Right lung (tissue), 10 donors: ENCODE measurements at places on chromosomes 5 and 9. TPM values are rescaled to one million over a fixed set of nuclear protein-coding genes. Genes with fewer than 3 reads are reported as not detected.

- no peak for DNase-seq
Observed at GRCh38 chr9:1536522-1537170, 478.5 kb upstream of the SMARCA2 start.

GRCh38 chr9:34510497-34511468 lies 12.0 kb downstream of the ENHO start:
- no peak for DNase-seq

- no peak for DNase-seq
Observed at GRCh38 chr5:113384782-113385285, 50.0 kb downstream of the TSSK1B start.

KCNN2 gene
- polyA plus RNA-seq, result 3.4 TPM

DNA sequence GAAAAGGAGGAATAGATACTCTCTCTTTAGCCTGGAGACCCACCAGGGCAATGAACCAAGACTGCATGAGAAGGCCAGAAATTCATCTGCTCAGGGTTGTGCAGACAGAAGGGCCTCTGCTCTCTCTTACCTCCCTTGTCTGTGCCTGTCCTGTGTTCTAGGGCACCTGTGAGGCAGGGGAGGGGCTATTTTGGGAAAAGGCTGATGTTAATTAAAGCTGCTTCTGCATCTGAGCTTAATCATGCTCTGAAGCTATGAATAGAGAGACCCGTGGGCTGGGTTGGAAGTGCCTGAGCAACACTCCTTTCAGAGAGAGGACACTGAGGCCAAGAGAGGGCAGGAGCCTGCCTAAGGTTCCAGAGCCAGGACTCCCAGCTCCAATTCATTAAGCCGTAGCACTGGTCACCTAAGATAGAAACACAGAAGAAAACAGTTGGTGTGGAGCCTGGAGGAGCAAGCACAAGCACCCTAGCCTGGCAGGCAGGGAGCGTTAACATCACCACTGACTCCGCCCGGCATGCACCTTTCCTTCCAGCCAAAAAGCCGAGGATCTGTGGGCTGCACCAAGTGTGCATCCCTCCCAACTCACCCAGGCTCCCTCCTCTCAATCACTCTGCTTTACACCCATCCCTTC lies 31.4 kb upstream of the STING1 start:
- DNase-seq, result no peak

DNA sequence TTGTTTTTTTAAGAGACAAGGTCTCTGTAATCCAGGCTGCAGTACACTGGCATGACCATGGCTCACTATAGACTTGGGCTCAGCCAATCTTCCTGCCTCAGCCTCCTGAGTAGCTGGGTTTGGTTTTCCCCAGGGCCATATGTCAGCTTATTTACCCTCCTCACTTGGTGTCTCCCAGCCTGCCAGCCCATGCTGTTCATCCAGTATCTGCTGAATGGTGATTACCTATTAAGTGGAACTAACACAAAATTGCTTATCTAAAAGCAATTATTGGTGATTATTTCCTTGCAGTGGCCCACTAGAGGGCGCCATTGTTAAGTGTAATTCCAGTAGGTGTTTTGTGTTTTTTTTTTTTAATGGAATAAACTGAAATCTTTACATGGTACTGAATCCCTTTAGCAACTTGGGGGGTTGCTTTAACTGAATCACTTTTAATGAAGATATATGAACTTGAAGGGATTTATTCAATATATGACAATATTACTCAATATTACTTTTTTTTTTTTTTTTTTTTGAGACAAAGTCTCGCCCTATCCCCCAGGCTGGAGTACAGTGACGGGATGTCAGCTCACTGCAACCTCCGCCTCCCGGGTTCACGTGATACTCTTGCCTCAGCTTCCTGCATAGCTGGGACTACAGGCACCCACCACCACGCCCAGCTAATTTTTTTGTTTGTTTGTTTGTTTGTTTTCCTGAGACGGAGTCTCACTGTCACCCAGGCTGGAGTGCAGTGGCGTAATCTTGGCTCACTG lies 13.8 kb downstream of the EXOSC2 start:
- no peak for DNase-seq

GRCh38 chr9:107733523-107733894 lies 243.9 kb upstream of the KLF4 start:
- DNase-seq, result peak; percentile 14

DNA sequence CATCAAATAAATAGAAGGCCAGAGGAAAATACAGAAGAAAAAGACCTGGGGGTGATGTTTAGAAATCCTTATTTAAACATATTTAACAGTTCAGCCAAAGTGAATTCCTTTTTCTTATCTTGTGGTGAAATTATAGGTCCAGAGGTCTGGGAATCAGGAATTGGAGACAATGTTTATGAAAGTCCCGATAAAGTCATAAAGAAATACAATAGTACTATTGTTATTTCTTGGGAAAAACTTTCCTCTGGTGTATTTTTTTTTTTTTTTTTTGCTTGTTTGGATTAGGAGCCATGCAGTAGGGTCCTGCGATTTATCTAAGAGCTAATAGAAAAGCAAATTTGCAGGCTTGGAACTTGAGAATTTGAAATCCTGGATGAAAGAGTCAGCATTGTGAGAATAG lies 426 bp downstream of the C7 start:
- DNase-seq, result no peak

DNA sequence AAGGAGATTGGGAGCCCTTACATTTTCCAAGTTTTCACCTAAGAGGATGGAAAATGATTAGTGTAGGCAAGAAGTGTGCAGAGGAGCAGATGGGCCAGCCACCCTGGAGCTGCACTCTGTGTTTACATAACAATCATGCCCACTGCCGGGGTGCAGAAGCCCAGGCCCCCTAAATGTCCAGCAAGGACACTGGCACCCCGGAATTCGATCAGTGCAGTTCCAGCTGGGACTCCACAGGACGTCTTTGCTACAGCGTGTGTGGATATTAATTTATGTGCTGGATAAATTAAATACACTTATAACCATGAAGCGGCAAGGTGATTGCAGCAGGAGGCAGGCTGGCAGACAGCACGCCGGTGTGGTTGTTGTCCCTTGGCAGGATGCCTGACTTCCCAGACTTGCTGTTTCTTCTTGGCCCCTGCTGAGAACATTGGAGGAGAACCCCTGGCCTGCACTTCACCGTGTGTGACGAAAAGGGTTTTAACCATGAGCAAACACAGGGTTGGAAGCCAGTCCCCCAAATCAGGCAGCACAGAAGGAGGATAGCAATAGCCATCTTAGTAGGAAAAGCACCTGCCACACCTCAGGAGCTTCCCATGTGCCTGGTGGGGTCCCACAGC lies 73.7 kb downstream of the GADD45G start:
- no peak for DNase-seq

- no peak for DNase-seq
Observed at GRCh38 chr5:118447350-118447749, 541.0 kb downstream of the DTWD2 start.

- DNase-seq, result no peak
Observed at GRCh38 chr5:167155387-167156005, 1135.9 kb upstream of the WWC1 start.

DNA sequence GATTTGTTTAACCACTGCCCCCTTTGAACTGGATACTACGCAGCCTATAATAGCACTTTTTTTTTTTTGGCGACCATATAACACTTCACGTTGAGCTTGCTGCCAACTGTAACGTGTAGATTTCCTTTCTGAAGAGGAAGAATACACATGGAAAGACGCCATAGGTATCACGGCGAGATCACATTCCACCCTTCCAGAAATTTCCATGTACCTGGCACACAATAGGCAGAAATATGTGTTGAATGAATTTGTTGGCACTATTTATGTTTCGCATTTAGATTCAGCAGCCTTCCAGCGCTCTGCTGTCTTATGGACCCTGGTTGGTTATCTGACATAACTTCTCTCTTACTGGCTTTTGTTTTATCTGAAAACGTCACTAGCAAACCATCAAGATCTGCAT lies 250.3 kb downstream of the SLIT3 start:
- DNase-seq, result no peak

NADK2 gene
- 53.7 TPM for polyA plus RNA-seq

- DNase-seq, result no peak
Observed at GRCh38 chr9:76135902-76136301, 245.4 kb downstream of the PCSK5 start.

CCL21 gene
- polyA plus RNA-seq, result 106 TPM

DNA sequence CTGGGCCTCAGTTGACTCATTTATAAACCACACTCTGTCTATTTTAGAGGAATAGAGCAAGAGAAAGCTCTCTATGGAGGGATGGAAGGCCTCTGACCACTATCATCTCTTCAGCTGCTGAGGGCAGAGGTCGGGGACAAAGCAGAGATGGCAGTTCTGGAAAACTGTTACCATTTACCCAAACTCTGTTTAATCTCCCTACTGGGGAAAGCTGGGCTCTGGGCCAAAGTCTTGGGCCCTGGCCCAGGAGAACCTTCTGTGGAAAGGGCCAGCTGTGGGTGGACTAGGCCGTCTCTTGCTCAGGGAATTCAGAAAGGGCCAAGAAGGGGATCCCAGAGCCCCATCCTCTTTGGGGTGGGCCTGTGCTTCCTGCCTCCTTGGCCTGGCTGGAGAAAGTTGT lies 100.0 kb downstream of the PSD2 start:
- peak; percentile 56 for DNase-seq

DNA sequence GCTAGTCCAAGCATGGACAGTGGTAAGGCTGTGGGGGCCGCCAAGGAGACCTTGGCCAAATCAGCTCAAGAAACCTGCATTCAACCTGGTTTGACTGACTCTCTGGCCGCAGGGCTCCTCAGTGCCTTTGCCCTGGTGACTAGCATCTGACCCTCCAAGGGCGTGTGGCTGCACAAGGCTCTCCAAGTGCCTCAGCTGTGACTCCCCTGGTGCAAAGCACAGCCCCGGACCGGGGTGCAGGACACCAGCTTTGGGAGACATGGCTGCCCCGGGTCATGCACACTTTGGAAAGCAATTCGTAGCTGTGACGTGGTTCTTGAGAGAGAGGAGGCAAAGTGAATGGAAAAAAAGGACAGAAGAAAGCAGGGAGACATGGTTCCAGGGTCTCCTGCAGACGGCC lies 245.2 kb upstream of the IRX2 start:
- DNase-seq, result no peak

- no peak for DNase-seq
Observed at GRCh38 chr9:134230092-134230941, 66.0 kb upstream of the RNU6ATAC start.

GRCh38 chr9:99370376-99370775 lies 148.3 kb downstream of the SEC61B start:
- peak; percentile 75 for DNase-seq

TXNDC8 gene
- not detected for polyA plus RNA-seq

DNA sequence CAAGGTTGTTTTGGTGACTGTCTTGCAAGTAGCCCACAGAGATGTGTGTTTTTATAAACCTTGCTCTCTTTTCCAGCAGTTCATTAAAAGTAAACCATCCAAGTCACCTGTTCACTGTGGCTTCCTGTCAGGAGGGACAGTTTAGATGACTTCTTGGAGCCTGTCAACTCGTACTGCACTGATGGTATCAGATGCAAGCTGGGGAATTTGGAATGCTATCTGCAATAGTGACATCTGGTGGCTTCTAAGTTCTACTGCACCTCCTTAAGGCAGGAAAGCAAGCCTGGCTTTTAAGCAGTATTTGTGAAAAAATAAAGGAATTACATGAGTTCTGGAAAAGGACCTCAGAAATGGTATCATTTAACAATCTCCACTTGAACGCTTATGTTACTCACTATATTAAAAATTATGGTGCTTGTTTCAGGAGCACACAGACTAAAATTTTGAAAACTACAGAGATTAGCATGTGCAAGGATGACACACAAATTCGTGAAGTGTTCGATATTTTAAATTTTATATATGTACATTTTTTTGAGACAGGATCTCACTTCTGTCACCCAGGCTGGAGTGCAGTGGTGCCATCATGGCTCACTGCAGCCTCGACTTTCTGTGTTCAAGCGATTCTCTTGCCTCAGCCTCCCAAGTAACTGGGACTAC lies 164.0 kb downstream of the TTC39B start:
- peak; percentile 61 for DNase-seq

- DNase-seq, result no peak
Observed at GRCh38 chr5:126509339-126509738, 85.7 kb downstream of the ALDH7A1 start.

GRCh38 chr5:163567811-163568210 lies 62.4 kb downstream of the MAT2B start:
- DNase-seq, result no peak

DNA sequence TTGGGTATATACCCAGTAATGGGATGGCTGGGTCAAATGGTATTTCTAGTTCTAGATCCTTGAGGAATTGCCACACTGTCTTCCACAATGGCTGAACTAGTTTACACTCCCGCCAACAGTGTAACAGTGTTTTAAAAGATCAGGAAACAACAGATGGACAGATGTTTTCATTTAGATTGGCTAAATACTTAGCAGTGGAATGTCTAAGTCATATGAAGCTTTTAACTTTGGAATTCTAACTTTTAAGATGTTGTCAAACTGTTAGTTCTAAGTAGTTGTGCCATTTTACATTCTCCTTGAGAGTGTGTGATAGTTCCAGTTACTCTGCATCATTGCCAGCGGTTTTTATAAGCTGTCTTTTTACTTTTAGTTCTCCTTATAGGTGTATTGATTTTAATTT lies 688.8 kb downstream of the SEMA5A start:
- no peak for DNase-seq

IFNA2 gene
- polyA plus RNA-seq, result not detected

GRCh38 chr5:79774171-79774854 lies 84.7 kb downstream of the CMYA5 start:
- DNase-seq, result no peak

PTGES gene
- 4.4 TPM for polyA plus RNA-seq

- no peak for DNase-seq
Observed at GRCh38 chr5:174599992-174600391, 124.4 kb upstream of the MSX2 start.

PCDHGB7 gene
- 13.9 TPM for polyA plus RNA-seq

N4BP3 gene
- 19.4 TPM for polyA plus RNA-seq
